ENCODE measurements at places on chromosomes 1 and 21.

GRCh38 chr1:62809788-62810187 lies 25.9 kb downstream of the ATG4C start:
- DNase-seq = no peak

DNA sequence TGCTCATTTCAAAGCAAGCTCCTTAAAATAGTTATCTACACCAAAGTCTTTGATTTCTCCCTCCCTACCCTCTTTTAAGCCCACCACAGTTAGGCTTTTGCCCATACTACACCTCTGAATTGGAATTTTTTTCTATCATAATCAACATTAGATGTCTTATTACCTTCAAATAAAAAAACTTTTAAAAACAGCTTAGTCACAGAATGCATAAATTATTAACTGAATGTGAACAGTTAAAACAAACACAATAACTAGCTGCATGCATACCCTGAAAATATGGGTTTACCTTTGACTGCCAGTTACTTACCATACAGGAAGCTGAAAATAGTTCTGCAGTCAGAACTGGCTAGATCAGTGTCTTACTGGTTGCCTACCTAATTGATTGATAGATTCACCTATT lies 210.9 kb downstream of the TGFB2 start:
- DNase-seq = no peak

DNA sequence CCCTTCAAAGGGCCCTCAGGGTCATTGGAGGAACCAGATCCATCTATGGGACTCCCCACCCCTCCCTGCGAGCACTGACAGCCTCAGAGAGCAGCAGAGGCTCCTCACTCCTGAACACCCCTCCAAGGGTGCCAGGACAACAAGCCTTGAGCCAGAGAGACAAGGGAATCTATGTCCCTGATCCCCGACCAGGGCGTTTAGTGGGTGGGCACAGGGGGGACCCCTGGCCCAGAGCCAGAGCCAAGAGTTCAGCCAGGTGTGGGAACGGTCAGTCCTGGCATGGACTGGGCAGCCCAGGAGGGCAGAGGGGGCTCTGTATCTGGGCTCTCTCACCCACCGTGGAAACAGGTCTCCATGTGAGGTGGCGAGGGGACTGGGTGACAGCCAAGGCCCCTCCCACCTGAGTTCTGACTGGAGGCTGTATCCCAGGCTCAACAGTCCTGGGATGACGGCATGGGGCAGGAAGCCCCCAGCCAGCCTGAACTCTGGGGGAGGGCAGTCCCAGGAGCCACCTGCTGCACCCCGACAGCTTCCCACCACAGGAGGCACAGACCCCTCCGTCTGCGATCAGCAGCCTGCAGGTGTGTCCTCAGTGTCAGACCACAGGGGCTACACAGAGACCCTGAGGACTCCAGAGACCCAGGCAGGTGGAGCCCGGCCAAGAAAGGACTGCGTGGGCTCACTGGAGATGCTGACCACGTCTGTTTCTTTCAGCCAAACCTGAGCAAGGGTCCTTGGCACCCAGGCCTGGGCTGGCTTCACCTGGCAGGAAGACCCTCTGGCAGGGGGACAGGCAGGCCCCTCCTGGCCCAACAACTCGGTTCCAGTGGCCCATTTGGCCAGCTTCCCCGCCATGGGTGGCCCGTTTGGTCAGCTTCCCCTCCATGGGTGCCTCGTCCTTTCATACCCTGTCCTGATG lies 11.2 kb upstream of the SRARP start:
- no peak for DNase-seq

GRCh38 chr1:111952125-111952657 lies 37.3 kb downstream of the KCND3 start:
- no peak for DNase-seq

DNA sequence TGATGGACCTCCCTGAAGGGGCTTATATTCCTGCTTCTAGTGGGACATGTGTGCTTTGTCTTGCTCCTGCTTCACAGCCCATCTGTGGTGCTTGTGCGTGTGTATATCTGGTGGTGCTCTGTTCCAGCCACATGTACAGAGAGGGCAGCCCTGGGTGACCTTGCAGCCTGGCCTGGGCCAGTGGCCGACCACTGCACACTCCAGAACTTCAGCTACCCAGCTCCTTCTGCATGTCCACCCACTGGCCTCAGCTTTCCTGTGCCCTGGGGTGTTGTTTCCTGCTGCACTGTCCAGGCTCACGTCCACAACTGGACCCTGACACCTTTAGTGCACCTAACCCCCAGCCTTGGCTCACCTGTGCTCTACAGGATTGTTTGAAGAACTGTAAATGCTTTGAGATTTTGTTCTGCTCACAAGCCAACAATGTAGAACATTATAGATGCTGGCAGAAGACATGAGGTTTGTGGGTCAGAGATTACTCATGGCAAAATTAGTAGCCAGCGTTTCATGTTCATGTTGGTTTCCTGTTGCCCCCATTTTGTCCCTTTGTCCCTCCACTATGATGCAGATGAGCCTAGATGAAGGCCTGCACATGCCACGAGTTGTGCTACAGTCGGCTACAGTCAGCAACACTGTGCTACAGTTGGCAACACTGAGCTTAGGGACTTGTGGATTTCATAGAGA lies 5.3 kb upstream of the S100B start:
- no peak for DNase-seq

GRCh38 chr1:74835051-74835450 lies 102.1 kb downstream of the TYW3 start:
- no peak for DNase-seq

GRCh38 chr21:45990741-45991605 lies 9.4 kb downstream of the COL6A1 start:
- DNase-seq = no peak

- no peak for DNase-seq
Measured at GRCh38 chr1:32716312-32717148, 14.0 kb upstream of the SYNC start.

- DNase-seq = peak; percentile 75
Measured at GRCh38 chr1:11478571-11479374, at the start of gene DISP3. Gene DISP3 (plus strand): TSS chr1:11479155. CDS start chr1:11500993, 21,838 bp downstream.

Measured in anterior cingulate cortex (tissue), 58 donors.